Nephron progenitor cell (in vitro differentiated cells): ENCODE measurements at places on chromosomes 1 and 21.

- no peak for DNase-seq
Observed at GRCh38 chr1:169475806-169476387, 9.8 kb downstream of the SLC19A2 start.

GRCh38 chr1:165034136-165034809 lies 322.2 kb downstream of the LMX1A start:
- DNase-seq, result no peak

DNA sequence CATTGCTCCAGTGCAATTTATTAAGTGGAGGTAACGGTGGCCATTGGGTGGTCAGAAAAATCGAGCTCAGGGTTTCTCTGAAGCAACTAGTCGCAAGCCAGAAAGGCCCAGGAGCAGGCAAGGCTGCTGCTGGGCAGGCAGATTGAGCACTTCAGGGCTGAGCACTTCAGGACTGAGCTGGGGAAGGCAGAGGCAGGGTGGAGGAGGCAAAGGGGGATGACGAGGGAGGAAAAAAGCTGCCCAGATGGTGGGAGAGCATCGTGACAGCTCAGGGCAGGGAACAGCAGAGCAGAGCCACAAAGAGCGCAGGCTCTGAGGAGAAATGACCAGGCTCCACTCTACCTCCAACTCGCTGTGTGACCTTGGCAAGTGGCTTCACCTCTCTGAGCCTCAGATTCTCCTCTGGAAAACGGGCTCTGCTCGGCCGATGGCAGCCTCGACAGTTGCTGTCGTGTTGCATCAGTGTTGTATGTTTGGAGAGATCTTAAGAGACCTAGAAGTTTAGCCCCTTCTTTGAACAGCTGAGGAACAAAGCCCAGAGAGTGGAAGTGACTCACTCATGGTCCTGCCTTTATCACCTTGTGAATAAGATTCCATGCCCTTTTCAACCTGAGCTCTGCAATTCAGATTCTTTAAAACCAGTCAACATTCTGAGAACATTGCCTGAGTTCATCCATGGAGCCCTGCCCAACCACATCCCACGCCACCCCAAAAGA lies 141.4 kb downstream of the SYF2 start:
- DNase-seq, result no peak

GRCh38 chr21:43340491-43341377 lies 86.2 kb downstream of the SIK1 start:
- no peak for DNase-seq

DNA sequence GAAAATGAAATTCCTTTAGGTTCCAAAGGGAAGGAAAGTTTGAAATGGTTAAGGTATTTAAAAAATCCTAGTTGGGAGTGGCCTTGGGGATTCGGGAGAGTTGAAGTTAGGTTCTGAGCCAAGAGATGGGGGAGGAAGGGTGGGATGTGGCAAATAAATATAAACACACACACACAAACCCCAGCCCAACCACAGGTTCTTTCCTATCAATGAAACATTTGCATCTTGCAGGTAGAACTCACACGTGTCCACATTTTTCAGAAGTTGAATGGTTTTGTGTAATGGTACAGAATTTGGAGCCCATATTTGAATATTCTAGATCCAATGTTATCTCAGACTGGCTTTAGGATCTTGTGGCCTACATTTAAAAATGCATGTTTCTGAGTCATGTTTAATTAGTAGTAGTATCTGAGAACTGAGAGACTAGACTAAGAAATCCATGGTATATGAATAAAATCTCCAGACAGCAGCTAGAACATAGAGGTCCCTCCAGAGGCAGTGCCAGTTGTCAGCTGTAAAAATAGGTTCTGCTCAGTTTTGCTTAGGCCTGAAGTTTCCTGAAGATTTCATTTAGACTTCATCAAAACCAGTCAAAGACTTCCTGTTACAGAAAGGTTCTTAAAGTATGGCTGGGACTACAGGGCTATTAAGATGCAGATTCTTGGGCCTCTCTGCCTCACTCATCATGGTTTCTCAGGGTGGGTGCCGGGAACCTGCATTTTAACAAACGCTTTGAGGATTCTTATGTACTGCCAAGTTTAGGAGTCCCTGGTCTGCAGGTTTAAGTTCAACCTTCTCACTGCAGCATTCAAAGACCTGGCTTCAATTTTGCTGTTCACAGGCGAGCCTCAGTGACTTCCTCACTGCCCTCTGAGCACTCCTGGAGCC lies 21.3 kb downstream of the RUNX1 start:
- DNase-seq, result no peak

- no peak for DNase-seq
Observed at GRCh38 chr1:11352816-11353799, 80.1 kb downstream of the UBIAD1 start.

DNA sequence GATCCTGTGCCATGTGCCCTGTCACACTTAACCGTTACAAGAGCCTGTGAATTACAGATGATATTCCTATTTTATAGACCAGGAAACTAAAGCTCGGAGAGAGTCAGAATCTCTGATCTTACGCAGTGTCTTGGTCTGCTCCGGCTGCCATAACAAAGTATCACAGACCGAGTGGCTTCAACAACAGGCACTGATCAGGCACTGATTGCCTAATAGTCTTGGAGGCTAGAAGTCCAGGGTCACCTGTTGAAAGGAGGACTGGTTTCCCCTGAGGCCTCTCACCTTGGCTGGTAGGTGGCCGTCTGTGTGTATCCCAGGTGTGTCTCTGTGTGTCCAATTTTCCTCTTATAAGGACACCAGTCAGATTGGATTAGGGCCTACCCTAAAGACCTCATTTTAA lies 31.5 kb upstream of the KCNE2 start:
- no peak for DNase-seq

DNA sequence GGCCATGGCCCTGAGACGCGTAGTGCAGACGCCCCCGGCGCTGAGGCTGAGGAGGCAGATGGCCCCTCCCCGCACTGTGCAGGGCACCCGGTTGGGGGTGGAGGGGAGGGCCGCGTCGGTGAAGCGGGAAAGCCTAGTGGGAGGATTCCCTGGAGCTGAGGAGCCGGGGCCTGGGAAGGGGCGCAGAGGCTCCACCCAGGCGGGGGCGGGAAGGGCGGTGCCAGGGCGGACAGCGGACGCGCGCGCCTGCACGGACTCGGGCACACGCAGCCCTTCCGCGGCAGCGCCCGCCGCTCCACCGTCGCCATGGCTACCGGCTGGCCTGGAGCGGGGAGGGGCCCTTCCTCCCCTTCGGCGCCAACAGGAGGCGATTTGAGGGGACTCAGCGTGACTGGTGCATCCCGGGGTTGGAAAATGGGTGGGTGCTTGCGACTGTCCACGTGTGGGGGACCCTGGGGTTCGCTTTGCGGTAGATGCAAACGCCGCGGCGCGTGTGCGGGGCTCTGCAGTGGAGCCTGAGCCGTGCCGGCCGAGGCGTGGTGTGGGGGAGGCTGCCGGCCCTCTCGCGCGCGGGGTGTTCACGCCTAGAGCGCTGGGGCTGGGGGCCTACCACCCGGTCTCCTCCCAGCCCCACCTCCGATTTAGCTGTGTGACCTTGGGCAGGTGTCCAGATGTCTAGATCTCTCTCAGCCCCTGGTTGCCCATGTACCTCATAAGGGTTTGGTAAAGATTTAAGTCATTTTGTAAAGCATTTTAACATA lies 35.1 kb downstream of the PTPRF start:
- DNase-seq, result peak; percentile 84

DNA sequence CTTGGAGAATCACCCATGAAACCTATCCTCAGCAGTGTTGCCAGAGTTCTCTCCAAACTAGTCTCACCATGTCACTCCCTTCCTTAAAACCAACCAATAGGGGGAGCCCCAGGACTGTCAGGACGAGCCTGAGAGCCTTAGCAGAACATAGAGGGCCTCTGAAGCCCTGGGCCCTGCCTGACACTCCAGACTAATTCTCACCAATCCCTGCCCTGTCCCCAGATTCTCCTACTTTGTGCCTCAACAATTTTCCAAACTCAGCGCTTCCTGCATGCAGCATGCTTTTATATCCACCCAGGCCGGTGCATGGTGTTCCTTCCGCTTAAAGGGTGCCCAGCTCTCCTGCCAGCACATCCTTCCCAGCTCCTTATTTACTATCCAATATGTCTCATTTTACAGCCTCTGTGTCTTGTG lies 42.7 kb downstream of the HSD3B1 start:
- peak; percentile 65 for DNase-seq

GRCh38 chr1:246679794-246680177 lies 44.4 kb upstream of the SCCPDH start:
- DNase-seq, result no peak

- peak; percentile 20 for DNase-seq
Observed at GRCh38 chr1:12760256-12760795, 13.2 kb upstream of the PRAMEF12 start.

GRCh38 chr1:86522240-86522639 lies 24.6 kb upstream of the CLCA4 start:
- DNase-seq, result no peak

DNA sequence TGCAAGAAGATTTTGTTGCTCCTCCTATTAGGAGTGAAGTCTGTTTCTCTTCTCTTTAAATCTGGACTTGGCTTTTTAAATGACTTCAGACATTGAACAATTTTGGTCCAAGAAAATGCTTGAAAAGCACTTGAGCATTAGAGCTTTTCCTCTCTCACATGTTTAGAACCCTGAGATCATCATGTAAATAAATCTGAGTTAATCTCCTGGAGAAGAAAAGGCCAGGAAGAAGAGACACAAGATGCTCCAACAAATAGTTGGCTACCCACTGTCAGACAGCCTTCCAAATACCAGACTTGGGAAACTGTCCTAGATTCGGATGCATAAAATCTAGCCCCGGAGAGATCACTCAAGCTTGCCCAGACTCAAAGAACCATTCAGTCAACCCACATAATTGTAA lies 1353.1 kb upstream of the ADGRL4 start:
- no peak for DNase-seq

- DNase-seq, result no peak
Observed at GRCh38 chr21:26954662-26955121, 12.2 kb downstream of the ADAMTS5 start.

- no peak for DNase-seq
Observed at GRCh38 chr1:5959667-5960230, 32.5 kb downstream of the NPHP4 start.

- no peak for DNase-seq
Observed at GRCh38 chr1:183871142-183871541, 66.2 kb downstream of the RGL1 start.

DNA sequence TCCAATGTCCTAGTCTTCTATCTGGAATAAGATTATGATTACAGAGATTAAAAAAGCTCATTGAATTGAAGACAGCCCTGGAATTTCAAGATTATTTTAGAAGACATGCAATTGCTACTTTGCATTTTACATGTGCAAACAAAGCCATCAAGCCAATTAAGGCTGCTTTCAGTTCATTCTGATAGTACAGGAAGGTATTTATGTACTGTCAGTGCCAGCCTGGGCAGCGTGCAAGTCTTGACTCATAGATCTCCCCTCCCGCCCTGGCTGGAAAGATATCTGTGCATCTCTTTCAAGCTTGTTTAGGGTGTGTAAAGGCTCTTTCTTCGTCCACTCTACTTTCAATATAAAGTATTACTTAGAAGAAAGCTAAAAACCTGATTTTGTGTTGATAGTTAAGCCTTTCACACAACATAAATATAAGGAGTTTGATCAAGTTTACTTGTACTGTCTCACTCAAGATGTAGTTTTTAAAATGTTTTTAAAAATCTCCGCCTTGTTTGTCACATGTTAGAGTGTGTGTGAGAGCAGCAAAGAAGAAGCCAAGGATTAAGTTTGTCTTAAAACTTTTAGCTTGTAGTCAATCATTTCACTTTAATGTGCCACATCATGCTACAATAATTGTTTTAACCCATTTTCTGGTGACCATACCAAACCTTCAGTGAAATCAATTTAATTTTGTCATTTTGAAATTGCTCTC lies 13.6 kb upstream of the LYPLAL1 start:
- no peak for DNase-seq

DNA sequence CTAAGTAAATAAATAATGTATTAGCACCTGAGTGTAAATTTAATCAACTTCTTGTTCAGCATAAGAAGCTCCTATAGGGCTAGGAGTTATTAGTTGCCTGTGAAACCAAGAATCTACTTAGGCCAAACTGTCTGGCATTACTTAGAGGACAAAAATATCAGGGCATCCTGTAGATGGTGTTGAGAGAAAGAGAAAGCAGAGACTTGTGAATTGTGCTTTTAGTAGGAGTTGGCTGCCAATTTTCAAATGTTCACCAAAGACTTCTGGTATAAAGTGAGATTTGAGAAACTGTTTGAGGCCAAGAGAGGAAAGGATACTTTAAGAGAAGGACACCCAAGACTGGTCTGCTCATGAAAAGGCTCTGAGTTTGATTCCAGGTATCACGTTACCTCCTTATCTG lies 315.5 kb upstream of the DEPDC1 start:
- no peak for DNase-seq

DNA sequence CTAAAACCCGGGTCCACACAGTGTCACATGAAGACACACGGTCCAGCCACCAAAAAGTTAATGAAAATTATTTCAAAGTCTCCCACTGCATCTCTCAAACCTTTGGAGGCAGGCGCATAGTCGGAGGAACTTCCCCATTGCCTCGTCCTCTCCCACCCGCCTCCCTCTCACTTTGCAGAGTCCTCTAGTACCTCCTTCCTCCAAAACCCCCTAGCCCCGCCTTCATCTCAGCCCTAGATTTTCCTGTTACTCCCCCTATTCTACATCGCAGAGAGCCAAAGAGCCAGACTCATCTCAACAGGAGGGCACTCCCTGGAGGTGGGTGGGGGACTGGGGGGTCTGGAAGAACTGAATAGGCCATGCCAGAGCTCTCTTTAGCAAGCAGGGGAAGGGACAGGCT lies 79.3 kb downstream of the DISP3 start:
- no peak for DNase-seq

DNA sequence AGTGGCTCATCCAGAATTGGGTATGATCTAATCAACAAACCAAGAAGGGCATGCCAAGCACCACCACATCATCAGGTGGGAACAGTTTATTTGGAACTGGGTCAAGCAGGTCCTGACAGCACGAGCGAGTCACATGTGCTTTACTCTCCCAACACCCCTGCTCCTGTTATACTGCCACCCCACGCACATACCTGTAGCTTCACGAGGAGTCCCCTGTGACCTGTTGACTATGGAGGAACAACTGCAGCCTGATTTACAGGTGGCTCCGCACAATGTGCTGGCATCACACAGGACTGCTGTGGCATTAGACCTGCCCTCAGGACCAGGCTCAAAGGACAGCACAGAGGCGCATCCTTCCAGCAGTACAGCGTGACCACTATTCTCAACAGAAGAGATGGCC lies 70.8 kb upstream of the LRRN2 start:
- DNase-seq, result no peak

GRCh38 chr1:8321612-8322011 lies 3.7 kb downstream of the SLC45A1 start:
- DNase-seq, result no peak
